Thoracic aorta endothelial cell (primary cell): ENCODE measurements at places on chromosomes 13 and 19. TPM values are rescaled to one million over a fixed set of nuclear protein-coding genes. Genes with fewer than 3 reads are reported as not detected.

LGI4 gene
- not detected in 2 replicates for total RNA-seq

CEACAM3 gene
- not detected in 2 replicates for total RNA-seq

CYP2A7 gene
- not detected in 2 replicates for total RNA-seq

CD33 gene
- not detected in 2 replicates for total RNA-seq

IGFL2 gene
- total RNA-seq = not detected in 2 replicates

C19orf47 gene
- 7.3 and 11.1 TPM in 2 replicates for total RNA-seq

SHD gene
- total RNA-seq = not detected in 2 replicates

IRGQ gene
- 28.9 TPM in 2 replicates for total RNA-seq

CNFN gene
- not detected in 2 replicates for total RNA-seq

EDNRB gene
- 0.22 and 1.7 TPM in 2 replicates for total RNA-seq

PODNL1 gene
- total RNA-seq = 0.22 and 0.53 TPM in 2 replicates

TTC9B gene
- total RNA-seq = not detected in 2 replicates

SKA3 gene
- total RNA-seq = 41.0 and 46.0 TPM in 2 replicates

TNPO2 gene
- total RNA-seq = 37.1 and 43.5 TPM in 2 replicates

GNA15 gene
- 0.07 and 0.13 TPM in 2 replicates for total RNA-seq

DAPK3 gene
- total RNA-seq = 80.1 and 86.1 TPM in 2 replicates

SHANK1 gene
- 1.5 and 2.9 TPM in 2 replicates for total RNA-seq

UNC13A gene
- total RNA-seq = under 0.01 TPM in 2 replicates

C2CD4C gene
- total RNA-seq = 0.13 and 0.29 TPM in 2 replicates

PROSER3 gene
- total RNA-seq = 9.2 and 10.3 TPM in 2 replicates

MPHOSPH8 gene
- 18.9 and 20.2 TPM in 2 replicates for total RNA-seq

FSD1 gene
- total RNA-seq = 16.0 and 18.1 TPM in 2 replicates

CGB3 gene
- not detected in 2 replicates for total RNA-seq

FPR2 gene
- not detected in 2 replicates for total RNA-seq

TYROBP gene
- not detected in 2 replicates for total RNA-seq

ZNF222 gene
- 2.7 and 4.1 TPM in 2 replicates for total RNA-seq

CFAP97D2 gene
- not detected in 2 replicates for total RNA-seq

KIR2DL1 gene
- total RNA-seq = not detected in 2 replicates

LILRB5 gene
- total RNA-seq = 0.07 TPM in 1 of 2 replicates, not detected in the other

ZNF865 gene
- 1.6 and 1.8 TPM in 2 replicates for total RNA-seq

PIP5K1C gene
- 23.5 and 29.3 TPM in 2 replicates for total RNA-seq

KL gene
- total RNA-seq = not detected in 2 replicates

SLC6A16 gene
- 0.65 and 1.3 TPM in 2 replicates for total RNA-seq

SHISA7 gene
- total RNA-seq = not detected in 2 replicates

KLK4 gene
- total RNA-seq = not detected in 2 replicates

NKG7 gene
- total RNA-seq = not detected in 2 replicates

PCDH20 gene
- not detected in 2 replicates for total RNA-seq

SYCN gene
- total RNA-seq = not detected in 2 replicates

HPN gene
- 0.13 TPM in 1 of 2 replicates, not detected in the other for total RNA-seq

JAK3 gene
- total RNA-seq = 1.7 and 1.9 TPM in 2 replicates

ZNF776 gene
- 13.4 and 17.6 TPM in 2 replicates for total RNA-seq

KLK15 gene
- total RNA-seq = 0.13 TPM in 1 of 2 replicates, not detected in the other

GTPBP3 gene
- total RNA-seq = 13.0 and 20.0 TPM in 2 replicates

ZNF429 gene
- 1.7 and 4.8 TPM in 2 replicates for total RNA-seq

KCTD12 gene
- total RNA-seq = 165 and 310 TPM in 2 replicates

PNKP gene
- 46.3 and 47.3 TPM in 2 replicates for total RNA-seq

AZU1 gene
- not detected in 2 replicates for total RNA-seq

PLEKHF1 gene
- 6.6 and 12.3 TPM in 2 replicates for total RNA-seq

CAMSAP3 gene
- 0.07 and 0.13 TPM in 2 replicates for total RNA-seq

SERTM1 gene
- 0.13 and 0.86 TPM in 2 replicates for total RNA-seq

UFM1 gene
- total RNA-seq = 82.5 and 90.8 TPM in 2 replicates

SPRYD7 gene
- total RNA-seq = 9.0 and 9.8 TPM in 2 replicates
